ENCODE measurements at places on chromosomes 16 and 17.

GRCh38 chr17:1834380-1835149 lies 4.8 kb downstream of the RPA1 start:
- no peak for DNase-seq

- peak; percentile 7 for DNase-seq
Measured at GRCh38 chr17:72556944-72557826, 436.4 kb downstream of the SOX9 start.

GRCh38 chr17:69103557-69104233 lies 38.0 kb downstream of the ABCA6 start:
- no peak for DNase-seq

DNA sequence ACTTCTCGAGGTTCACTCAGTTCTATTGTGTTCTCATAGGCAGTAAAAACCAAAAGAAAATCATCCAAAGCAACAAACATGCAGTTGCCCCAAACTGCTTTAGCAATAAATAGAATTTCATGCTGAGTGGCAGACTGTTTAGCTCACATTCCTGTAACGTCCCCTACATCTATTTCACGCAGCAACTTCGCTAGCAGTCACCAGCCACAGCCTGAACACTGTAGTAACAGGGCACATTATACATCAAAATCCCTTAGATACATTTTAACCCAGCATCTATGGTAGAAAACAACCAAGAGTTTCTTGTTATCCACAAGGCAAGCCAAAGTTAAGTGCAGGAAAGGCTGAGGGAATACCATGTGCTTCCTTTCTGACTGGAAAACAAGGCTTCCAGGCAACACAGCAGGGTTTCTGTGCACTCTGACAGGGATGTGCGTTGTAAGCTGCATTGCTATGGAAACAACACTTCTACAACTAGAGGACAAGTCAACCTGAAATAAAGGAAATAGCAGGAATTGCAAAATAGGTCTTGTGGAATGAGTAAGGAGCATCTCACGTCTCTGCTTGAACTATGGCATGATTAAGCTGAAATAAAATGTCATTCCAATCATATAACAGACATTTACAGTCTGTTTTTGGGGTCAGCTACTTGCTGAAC lies 55.4 kb downstream of the CFDP1 start:
- no peak for DNase-seq

- DNase-seq, result no peak
Measured at GRCh38 chr17:43601280-43602039, 55.3 kb upstream of the ETV4 start.

Data from effector CD8-positive, alpha-beta T cell (primary cell).